Stimulated activated CD4-positive, alpha-beta T cell treated with anti-CD3 and anti-CD28 coated beads, TNF-alpha, amount 100 ng/mL, for 4 hours (primary cell): ENCODE measurements at places on chromosomes 12 and 14.

GRCh38 chr14:65286443-65286842 lies 126.1 kb upstream of the FUT8 start:
- DNase-seq = no peak

DNA sequence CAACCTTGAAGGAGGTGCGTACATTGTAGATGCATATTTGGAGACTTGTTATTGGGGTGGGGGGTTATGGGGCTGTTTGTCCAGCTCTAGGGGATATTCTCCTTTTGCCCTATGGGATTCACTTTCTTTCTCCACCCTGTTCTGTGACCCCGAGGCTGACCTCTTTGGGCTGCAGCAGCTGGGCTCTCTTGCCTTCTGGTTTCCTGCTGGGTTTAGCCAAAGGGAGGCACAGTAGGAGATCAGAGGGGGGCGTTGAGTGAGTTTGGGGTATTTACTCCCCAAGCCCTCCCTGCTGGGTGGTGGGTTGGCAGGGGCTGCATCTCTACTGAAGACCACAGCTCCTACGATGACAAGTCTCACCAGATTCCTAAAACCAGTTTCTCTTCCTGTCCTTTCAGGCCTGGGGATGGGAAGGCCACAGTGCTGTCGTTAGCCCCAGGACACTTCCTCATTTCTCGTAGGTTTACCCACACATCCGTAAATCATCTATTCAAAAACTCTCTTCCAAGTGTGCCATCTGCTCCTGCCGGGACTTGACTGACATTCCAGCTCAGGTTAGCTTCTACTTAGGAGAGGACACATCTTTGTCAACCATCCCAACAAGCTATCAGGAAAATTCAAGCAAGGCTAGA lies 127.1 kb downstream of the TMEM30B start:
- DNase-seq = no peak

DNA sequence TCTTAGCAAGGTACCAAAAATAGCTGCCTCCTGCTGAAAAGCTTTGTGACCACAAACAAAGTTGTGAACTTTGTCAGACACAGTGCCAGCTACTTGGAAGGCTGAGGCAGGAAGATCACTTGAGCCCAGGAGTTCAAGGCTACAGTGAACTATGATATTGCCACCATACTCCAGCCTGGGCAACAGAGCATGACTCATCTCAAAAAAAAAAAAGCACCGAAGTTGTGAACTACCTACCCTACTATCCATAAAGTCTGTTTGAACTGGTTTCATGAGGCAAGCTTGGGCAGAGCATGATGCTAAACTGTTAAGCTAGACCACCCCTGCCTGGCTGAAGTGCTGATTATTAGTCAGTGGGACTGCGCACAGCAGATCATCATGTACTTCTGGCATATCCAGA lies 75.5 kb downstream of the RAD52 start:
- no peak for DNase-seq

- DNase-seq = peak; percentile 7
These were observed 491 bp downstream of the WDR20 start for GRCh38 chr14:102140027-102140749.

- no peak for DNase-seq
These were observed 25.3 kb upstream of the TMEM106C start for GRCh38 chr12:47938093-47938492.

GRCh38 chr12:52686756-52687487 lies 6.7 kb upstream of the KRT1 start:
- DNase-seq = no peak

DNA sequence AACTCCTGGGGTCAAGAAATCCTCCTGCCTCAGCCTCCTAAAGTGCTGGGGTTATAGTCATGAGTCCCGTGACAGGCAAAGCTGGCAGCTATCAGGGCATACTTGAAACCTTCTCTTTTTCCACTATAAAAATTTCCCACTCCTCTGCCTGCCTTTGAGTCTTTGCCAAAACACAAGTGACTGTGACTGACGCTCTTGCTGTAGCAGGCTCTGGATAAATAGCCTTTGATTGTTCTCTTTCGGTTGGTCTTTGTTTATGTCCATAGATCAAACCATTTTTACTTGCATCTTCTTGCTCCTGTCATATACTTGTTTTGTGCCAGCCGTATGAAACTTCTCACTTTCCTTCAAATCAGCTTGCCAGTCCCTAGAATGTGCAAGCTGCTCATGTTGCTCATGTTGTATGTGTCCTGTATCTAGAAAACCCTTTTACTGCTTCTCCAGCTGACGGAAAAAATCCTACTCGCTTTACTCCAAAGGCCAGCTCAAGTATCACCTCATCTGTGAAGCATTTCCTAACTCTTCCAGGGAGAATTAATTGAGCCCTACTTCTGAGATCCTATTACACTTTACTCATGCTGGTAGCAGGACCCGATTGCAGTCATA lies 73.1 kb downstream of the RESF1 start:
- DNase-seq = no peak

GRCh38 chr12:124923905-124924734 lies 9.7 kb upstream of the UBC start:
- DNase-seq = no peak

DNA sequence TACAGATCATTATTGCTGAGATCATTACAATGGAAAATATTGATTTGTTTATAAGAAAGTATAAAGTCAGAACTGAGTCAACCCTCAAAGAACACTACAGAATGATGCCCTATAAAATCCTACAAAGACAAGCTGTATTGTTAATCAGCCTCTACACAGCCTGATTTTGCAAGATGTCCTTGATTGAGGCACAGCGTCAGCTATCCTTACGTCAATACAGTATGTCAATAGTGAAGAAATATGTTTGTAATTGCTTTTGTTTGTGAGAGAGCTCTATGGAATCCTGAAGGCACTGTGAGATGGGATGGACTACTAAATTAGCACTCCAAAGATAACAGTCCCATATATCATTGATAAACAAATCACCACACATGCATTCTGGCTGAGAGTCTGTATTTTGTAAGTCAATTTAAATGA lies 70.7 kb downstream of the RASSF9 start:
- no peak for DNase-seq

DNA sequence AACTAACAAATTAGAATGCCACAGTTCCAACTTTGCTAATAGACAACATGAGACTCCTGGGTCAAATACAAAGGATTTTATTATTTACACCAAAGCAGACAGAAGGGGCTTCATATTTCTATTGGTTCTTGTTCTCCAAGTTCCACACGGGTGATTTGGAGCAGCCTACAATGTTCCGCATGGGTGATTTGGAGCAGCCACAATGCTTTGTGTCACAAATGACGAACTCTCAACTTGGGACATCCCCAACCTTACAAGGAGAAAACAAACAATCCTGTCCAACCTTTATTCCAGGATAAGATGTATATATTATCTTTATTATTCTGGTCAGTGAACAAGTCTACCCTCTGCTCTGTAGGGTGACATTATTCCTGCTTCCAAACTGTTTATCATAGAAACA lies 694.3 kb upstream of the MGAT4C start:
- DNase-seq = no peak

GRCh38 chr12:67148265-67148664 lies 120.9 kb upstream of the CAND1 start:
- DNase-seq = no peak

GRCh38 chr14:104865631-104866441 lies 768 bp downstream of the CEP170B start:
- peak; percentile 39 for DNase-seq

GRCh38 chr12:64028541-64028940 lies 184.0 kb downstream of the SRGAP1 start:
- no peak for DNase-seq

GRCh38 chr14:54135804-54136280 lies 179.2 kb upstream of the BMP4 start:
- no peak for DNase-seq

GRCh38 chr14:101623685-101624444 lies 62.6 kb downstream of the DIO3 start:
- DNase-seq = no peak

DNA sequence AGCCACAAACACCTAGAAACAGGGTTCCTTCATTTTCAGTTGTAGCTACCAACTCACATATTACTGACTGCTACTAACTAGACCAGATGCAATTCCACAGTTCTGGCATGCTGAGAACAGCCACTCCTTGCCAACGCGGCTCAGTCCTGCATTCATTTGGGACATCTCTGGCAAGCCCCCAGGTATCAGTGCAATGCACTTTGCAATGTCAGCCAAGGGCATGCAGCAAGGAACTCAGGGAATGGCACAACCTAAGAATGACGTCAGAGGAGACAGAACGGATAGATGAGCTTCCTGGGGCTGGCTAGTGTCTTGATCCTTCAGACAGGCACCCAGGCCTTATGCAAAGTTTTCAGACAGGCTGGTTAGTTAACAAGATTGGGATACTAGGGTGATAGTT lies 29.6 kb downstream of the MAP3K9 start:
- DNase-seq = no peak

GRCh38 chr12:121713793-121714192 lies 1.2 kb downstream of the TMEM120B start:
- no peak for DNase-seq

- DNase-seq = no peak
These were observed 4.0 kb downstream of the CD69 start for GRCh38 chr12:9756706-9757105.

- DNase-seq = no peak
These were observed 192.0 kb upstream of the HMGA2 start for GRCh38 chr12:65632131-65632855.

GRCh38 chr12:52231305-52232202 lies 1.5 kb upstream of the KRT7 start:
- DNase-seq = no peak

GRCh38 chr12:46579474-46579873 lies 206.9 kb upstream of the SLC38A2 start:
- DNase-seq = no peak

DNA sequence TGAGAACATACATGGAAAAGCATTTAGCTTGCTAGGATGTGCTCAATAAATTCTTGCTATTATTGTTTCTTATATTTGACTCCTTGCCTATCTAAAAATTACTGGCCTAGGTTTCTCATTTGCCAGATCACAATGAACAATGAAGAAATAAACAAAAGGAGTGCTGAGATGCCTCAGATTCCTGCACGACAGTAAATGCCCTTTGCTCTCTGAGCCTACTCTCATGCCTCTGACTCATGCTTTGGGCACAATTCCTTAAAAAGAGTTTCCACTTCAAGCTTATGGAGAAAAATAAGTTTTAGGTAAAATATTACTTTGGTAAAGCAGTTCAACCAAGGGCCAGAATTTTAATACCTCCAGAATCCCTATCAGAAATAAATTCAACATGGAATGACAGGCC lies 30.9 kb downstream of the GRIN2B start:
- no peak for DNase-seq

DNA sequence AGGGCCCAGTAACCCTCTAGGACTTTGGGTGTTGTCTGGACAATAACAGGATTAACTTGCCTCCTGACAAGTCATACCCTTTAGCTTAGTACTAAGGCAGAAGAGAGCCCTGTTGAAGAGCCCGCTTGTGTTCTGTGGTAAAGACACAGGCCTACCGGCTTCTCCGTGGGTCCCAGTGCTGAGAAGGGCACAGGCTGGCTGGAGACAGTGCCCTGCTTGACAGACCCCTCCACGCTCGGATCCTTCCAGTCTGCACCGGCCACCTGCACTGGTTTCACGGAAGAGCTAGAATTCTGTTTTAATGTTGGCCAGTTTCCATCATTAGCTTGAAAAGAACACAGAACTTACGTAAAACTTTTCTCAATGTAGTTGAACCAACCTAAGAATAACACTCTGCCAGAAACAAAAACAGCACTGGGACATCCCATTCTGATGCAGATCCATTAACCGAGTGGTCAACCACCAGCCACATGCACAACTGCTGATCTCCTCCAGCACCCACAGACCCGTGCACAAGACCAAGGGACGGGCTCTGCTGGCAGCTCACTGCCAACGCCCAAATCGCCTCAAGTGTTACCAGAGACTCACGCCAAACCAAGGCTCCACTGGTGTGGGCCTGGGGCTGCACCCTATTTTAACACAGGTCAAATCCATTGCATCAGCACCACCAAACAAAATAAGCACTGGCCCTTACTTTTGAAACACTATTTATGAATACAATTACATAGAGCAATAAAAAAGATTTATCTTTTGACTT lies 27.1 kb downstream of the ZFYVE21 start:
- no peak for DNase-seq

- DNase-seq = no peak
These were observed 1211.7 kb downstream of the TMEM121 start for GRCh38 chr14:106738075-106738474.

GRCh38 chr12:120903412-120904196 lies 554 bp downstream of the SPPL3 start:
- peak; percentile 31 for DNase-seq

- DNase-seq = no peak
These were observed 36.2 kb upstream of the SOCS2 start for GRCh38 chr12:93536111-93536765.

DNA sequence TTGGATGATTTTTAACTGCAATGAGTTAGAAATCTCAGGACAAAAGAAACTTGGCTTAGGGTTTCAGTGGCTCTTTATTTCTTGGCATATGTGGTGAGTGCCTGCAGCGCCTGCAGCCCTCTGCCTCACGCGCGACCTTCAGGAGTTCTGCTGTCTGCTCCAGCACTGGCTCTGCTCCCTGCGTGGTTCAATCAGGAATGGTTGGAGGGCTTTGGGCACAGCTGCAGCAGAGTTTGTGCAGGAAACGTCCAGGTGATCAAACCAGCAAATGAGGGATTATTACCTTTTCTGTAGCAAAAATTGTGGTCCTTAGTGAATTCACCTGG lies 19.8 kb downstream of the PPM1H start:
- no peak for DNase-seq

- no peak for DNase-seq
These were observed 5.6 kb downstream of the DDX47 start for GRCh38 chr12:12818701-12819100.

- DNase-seq = no peak
These were observed 10.0 kb downstream of the KNTC1 start for GRCh38 chr12:122537021-122537420.

- DNase-seq = no peak
These were observed 17.4 kb upstream of the RNASE12 start for GRCh38 chr14:20608383-20609110.

DNA sequence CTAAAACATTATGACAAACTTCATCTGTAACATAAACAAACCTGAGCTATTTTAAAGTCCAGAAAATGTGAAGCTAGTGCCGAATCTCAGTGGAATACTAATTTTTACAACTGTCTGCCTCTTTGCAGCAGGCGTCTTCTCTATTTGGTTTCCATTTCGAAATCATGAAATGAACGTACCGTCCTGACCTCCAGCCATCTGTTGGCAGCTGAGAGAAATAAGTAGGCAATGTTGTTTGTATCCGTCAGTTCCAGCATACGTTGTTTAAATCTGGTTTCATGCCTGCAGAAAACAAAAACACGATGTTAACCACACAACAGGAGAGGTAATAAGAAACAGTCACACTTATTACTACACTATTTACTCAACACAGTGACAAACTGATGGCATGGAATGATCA lies 54.3 kb upstream of the KCNJ8 start:
- no peak for DNase-seq

GRCh38 chr12:130588696-130589539 lies 127.2 kb downstream of the RIMBP2 start:
- DNase-seq = no peak

GRCh38 chr14:25909045-25909747 lies 688.6 kb downstream of the NOVA1 start:
- DNase-seq = no peak
